Hepatic stellate cell (primary cell): ENCODE measurements at places on chromosomes 5 and 9.

DNA sequence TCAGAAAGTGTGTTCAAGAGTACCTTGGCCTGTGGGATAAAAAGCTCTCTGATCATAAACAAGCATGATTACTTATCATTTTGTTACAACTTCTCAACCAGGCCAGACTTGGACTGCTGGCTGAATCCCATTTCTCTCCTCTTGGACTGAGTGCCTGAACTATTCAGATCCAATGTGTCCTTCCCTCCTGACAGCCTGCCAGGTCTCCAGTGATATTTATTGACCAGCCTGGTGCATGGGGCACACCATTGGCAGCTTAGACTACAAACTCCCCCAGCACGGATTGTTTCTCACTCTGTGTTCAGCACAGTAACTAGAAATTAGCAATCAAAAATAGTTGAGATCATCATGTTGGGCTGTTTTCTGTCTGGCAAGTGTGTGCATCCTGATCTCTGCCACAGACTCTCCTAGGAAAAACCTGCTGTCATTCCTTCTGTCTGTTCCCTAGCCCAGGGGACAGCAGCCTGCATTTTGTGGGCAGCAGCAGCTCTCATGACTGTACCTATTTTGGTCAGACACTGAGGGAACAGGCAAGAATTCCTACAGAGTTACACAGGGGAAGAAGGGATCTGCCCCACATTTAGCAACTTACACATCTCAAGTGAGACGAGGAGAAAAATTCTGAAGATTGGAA lies 348.1 kb downstream of the ADAMTS6 start:
- DNase-seq, result no peak

DNA sequence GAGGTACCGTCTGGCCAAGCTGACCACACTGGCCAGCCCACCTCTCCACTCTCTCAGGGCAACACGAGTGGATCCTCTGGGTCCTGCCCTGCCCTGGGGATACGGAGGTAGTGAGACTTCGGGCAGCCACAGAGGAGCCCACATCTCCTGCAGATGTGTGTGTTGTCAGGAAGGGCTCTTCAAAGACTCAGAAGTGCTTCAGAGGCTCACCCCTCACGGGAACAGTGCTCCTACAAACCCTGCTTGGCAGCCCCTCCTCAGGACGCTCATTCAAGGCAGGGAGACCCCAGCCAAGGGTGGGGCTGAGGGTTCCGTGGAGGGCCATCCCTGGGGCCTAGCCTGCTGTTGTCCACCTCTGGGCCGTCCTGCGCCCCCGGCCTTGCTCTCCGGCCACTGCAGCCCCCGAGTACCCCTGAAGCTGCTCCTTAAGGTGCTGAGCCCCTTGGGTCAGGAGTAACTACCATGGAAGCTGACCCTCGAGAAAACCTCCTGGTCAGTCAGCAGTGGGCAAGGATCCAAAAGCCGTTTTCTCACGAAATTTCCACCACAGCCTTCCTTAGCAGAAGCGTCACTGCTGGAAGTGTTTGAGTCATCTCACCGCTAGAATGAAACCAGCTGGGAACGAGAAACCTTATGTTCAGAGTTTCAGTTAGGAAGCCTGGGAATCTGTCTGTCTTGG lies 23.2 kb upstream of the LRRC14B start:
- peak; percentile 98 for DNase-seq

GRCh38 chr5:112822456-112822855 lies 38.6 kb upstream of the SRP19 start:
- DNase-seq, result no peak

- DNase-seq, result no peak
Measured at GRCh38 chr9:87062746-87063145, 115.4 kb upstream of the GAS1 start.

GRCh38 chr5:73814233-73814846 lies 188.3 kb downstream of the ARHGEF28 start:
- DNase-seq, result no peak

DNA sequence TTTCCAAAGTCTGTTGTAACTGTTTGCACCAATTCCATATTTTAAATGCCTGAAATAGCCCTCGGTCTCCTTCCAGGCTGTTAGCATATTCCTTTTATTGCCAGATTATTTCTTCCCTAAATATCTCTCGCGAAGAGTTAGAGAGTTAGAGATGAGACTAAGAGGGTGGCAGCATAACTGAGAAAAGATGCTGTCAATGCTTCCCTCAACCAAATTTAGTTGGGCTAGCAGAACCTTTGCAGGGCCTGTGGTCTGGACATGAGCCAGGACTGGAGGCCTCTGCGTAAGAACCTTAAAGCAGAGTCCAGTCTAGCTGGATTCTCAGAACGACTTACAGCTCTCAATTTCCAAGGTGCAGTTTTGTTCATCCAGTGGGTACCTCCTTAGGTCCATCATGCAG lies 135.9 kb downstream of the GABRB2 start:
- no peak for DNase-seq

- DNase-seq, result no peak
Measured at GRCh38 chr5:180639741-180640610, 9.4 kb downstream of the FLT4 start.

DNA sequence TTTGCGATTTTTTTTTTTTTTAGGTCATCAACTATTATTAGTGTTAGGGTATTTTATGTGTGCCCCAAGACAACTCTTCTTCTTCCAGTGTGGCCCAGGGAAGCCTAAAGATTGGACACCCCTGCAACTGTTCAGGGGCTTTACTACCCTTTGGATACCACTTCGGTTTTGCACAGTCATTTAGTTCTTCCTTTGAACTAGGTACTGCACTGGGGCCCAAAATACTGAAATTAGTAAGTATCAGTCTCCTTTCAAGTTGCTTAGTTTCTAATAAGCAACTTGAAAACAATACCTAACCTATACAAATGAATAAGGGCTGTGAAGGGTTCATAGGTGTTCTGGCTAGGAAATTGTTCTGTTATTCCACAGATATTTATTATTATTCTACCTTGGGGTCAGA lies 45.3 kb downstream of the CWC27 start:
- no peak for DNase-seq

DNA sequence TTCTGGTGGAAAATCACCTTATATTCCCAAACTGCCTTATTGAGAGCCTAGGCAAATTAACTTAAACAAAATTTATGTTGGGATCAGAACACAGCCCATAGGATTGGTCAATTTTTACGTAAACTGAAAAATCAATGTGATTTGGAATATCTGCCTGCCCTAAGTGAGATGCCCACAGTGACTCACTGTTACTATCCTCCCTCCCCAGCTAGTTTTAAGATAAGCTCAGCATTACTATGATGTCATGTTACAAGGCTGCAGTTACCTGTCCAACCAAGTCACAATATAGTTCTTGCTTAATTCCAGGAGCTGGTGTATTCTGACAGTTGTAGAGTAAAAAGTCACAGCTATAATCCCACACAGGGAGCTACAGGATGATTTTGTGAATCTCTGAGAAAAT lies 23.1 kb downstream of the SKP1 start:
- DNase-seq, result no peak

GRCh38 chr9:37066139-37066725 lies 32.2 kb upstream of the PAX5 start:
- no peak for DNase-seq

DNA sequence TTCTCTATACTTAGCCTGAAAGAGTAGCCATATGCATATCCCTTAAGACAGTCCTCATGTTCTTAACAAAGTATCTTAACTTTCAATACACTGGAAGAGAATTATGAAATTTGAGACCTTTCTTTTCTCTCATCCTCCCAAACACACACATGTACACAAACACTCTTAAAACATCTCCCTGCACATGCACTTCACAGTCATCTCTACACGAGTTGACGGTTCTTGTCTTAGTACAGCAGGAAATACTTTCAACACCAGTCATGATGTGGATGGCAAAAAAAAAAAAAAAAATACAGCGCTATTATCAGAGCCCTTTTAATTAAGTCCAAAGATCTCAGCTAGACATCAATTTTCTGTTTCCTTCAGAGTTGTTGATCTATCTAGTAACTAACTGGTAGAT lies 43.6 kb upstream of the PCSK1 start:
- DNase-seq, result peak; percentile 4

- peak; percentile 66 for DNase-seq
Measured at GRCh38 chr9:91954841-91955471, 4.9 kb upstream of the ROR2 start.

GRCh38 chr9:97591535-97591934 lies 41.6 kb downstream of the TSTD2 start:
- no peak for DNase-seq

- DNase-seq, result peak; percentile 41
Measured at GRCh38 chr5:73496984-73497457, 1.2 kb upstream of the BTF3 start.

- no peak for DNase-seq
Measured at GRCh38 chr5:10559871-10560270, 4.0 kb upstream of the ANKRD33B start.

DNA sequence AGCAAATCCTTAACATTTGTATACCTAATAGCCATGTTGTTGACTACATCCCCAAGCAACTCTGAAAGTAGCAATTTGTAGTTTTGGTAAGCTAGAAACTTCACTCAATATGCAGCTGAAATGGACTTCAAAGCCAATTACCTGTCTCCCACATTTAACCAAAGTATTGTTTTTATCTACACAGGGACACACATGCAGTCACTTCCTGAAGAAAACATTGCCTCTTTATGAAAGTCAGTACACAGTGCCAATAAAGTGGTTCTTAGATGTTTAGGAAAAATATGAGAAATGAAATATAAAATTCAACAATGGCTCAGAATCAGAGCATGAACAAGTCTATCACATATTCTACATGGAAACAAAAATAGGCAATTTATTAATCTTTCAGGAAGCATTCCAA lies 49.2 kb downstream of the OXCT1 start:
- DNase-seq, result no peak

- no peak for DNase-seq
Measured at GRCh38 chr5:176389135-176390123, 878 bp downstream of the HIGD2A start.

GRCh38 chr9:108039012-108039411 lies 549.4 kb upstream of the KLF4 start:
- no peak for DNase-seq

DNA sequence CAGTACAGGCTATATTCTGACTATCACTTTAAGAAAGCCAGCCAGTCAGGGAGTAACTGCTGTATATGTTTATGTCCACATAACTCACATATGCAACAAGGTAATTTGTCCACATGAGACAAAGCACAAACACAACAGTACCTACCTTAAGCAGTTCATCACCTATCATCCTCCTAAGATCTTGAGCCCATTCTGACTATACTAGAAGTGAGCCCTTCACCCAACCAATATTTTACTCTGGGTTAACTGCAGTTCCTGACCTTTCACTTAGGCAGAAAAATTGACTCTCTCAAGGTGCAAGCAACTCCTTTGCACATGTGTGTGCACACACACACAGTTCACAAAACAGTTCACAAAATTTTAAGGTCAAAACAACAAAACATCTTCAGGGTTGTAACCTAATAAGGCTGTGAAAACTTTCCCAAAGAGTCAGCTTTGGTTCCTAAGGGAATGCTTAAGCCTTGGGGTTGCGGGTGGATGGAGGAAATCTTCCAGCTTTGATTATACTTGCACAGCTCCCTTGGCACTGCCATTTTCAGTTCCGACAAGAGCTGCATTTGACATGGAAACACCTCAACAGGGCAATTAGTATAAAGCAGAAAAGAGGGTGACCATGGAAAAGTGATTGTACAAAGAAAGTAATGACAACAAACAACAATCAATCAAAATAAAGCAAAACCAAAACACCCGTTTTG lies 215.3 kb downstream of the NFIB start:
- no peak for DNase-seq

DNA sequence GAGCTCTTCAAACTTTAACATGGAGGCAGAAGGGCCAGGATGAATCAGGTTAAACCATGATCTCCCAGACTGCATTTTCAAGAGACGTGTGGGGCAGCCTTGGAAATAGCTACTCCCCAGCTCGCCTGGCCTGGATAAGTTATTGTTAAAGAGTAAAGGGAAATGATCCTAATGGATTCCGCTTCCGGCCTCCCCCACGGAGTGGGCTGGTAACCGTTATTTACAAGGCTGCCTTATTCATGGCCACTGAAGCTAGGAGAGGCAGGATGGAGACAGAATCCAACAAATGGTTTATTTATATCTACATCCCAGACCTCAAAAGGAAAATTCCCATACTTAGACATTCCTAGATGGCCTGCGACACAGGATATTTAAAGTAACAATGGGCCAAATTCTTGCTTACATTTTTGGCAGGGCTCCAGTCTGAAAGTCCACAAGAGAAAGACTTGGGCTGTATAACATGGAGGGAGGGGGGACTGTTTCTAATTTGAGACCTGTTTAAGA lies 27.9 kb downstream of the SPRY4 start:
- peak; percentile 77 for DNase-seq

DNA sequence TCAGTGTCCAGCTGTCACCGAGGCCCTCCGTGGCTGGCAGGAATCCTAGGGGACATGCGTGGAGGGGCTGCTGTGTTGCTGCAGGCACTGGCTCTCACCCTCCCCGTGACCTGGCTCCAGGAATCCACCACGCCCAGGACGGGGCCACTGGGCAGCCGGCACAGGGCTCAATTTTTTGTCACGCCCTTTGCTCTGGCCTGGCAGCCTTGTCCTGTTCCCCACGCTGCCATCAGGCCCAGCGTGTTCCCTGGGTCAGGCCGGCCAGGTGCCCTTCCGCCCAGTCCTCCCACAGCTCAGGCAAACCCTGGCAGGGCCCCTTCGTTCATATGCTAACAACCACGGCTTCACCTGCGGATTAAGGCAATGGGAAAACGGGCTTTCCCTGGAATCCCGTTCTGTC lies 37.3 kb downstream of the PROP1 start:
- no peak for DNase-seq

- no peak for DNase-seq
Measured at GRCh38 chr5:76736679-76737556, 21.0 kb downstream of the F2R start.

GRCh38 chr5:74028406-74028805 lies 402.4 kb downstream of the ARHGEF28 start:
- no peak for DNase-seq

- DNase-seq, result no peak
Measured at GRCh38 chr9:136363949-136364748, 605 bp upstream of the DNLZ start.

GRCh38 chr5:176836811-176837706 lies 26.7 kb downstream of the UNC5A start:
- no peak for DNase-seq

- DNase-seq, result no peak
Measured at GRCh38 chr9:19036611-19037010, 3.6 kb upstream of the SAXO1 start.

DNA sequence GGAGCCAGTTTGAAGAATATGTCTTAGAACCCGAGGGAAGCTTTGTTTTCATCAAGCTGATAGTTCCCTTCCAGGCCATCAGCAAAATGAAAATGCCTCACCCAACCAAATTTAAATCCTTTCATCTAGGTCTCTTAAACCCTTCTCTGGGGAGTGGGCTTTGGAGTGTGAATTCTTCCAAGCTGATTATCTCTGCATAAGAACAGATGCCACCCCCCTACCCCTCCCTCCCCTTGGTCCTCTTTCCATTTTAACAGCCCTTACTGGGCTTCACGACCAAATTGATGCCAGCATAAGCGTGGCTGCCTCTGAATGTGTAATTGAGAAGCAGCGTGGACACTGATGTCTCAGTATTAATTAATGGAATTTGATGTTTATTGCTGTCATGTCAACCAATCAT lies 509.7 kb upstream of the CLINT1 start:
- DNase-seq, result no peak

GRCh38 chr9:111648066-111648465 lies 13.3 kb upstream of the GNG10 start:
- no peak for DNase-seq
